ENCODE measurements at places on chromosomes 5 and 9.

- no peak for DNase-seq
Observed at GRCh38 chr5:32805971-32806638, 95.0 kb downstream of the NPR3 start.

DNA sequence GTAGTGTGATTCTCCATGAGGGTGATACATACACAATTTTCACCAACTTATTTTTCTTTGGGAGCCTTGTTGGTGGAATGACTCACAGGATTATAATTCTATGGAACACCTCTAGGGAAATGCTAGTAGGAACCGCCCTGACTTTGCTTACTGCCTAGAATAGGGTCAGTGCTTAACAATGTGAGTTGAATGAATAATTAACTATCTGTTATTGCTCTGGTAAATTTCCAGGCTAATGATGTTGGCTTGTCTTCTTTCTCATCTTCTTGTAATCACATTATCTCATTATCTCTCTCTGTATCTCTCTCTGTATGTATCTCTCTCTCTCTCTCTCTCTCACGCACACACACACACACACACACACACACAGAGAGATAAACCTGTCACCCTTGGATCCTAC, 291.1 kb downstream of the TRIM32 start:
- DNase-seq = no peak

DNA sequence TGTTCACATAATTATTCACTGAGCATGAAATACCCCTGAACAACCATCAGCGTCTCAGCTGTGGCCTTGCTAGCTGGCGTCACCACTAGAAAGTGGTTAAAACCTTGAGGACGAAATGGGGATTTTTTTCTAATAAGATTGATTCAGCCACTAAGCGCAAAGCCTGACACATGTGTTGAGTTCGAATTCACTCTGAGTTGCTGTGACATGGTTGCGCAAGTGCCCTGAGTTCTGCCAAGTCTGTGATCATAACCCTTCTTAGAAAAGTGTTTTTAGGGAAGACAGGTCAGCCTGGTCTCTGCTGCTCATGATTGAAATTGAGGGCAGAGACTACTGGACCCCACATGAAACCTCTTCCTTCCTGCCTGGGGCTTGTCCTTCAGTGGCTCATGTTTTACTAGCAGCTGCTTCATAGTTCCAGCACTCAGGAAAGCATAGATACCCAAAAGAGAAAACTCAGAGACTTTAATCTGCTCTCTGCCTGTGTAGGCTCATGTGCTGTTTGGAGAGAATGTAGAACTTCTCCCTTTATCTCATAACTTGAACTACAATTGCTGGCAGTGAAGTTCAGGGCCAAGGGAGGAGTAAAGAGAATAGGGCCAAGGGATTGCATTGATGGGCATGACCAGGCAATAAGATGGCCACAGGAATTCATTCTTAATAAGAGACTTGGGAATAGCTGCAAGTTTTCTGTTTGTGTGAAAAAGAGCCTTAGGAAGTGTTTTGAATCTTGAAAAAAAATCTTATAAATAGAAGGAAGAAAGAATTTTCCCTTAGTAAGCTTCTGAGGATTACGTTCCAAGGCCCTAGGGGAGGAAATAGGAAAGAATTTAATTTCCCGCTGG, 66.8 kb upstream of the CXCL14 start:
- DNase-seq = no peak

DNA sequence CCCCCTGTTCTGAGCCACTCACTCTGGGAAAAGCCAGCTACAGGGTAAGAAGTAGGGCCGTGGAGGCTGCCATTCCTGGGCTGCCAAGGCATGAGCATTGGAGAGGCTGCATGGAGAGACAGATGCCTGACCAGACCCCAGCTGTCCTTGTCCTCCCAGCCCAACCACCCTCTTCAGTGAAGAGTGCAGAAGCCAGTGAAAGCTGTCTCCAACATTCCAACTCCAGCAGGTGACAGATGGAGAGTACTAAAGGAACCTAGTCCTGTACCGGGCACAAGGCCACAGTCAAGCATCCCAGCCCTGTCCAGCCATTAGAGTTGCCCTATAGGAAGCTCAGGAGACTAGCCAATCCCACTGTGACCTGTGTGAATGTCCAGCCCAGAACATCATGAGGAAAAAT, 165.1 kb downstream of the DIRAS2 start:
- no peak for DNase-seq

DNA sequence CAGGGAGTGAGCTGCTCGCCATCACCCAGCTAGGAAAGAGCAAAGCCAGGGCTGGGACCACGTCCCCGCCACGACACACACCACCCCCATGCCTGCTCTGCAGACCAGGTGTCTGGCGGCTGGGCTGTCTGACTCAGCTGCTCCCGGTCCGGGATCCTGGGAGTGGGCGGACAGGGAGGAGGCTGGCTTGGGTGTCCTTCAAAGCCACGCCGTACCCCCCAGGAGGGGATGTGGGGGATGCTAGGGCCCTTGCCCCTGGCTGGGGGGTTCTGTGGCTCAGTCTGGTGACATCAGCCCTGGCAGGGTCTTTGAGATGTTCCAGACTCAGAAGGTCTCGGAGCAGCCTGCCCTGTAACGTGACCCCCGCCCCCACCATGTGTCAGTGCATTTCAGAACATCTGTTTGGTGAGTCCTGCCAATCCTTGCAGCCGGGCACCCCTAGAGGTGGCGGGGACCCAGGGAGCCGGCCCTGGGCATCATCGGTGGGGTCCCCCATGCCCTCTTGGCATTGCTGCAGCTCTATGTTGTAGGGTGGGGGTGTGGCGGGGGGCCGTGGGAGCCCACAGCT, 62.3 kb downstream of the HMCN2 start:
- DNase-seq = no peak

GRCh38 chr5:153714798-153715197, 224.3 kb downstream of the GRIA1 start:
- no peak for DNase-seq

DNA sequence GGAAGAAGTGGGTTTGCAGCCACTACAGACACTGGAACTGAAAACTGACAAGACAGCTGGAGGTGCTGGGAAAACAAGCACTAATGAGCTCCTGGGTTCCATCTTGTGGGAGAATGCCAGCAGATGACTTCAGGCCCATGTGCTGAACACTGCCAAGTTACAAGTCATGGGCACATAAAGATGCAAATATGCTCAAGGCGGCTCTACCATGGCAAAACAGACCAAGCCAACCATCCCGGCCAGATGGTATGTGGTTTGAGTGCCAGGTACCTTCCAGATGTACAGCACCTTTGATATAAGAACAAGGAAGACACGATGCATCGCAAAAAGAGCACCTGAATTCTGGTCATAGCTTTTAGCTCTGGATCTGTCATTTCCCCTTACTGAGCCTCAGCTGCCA, 19.9 kb downstream of the TNFSF8 start:
- DNase-seq = no peak

DNA sequence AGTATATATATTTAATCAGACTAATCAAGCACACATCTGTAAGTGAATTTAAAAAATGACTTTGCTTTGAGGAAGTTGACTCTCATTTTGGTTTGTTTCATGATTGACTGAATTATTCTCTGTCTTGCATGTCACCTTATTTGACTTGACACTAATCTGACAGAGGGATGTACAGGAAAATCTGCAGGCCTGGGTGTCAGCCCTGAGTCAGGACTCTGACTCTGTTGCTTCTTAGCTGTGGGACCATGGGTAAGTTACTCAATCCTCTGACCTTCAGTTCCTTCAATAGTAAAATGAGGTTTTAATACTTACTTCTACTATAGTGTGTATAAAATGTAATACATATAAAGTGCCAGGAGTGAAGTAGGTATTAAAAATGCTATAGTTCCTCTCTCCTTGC, 415.9 kb downstream of the ARHGEF28 start:
- DNase-seq = no peak

- DNase-seq = no peak
Observed at GRCh38 chr9:33446240-33446945, 1.0 kb downstream of the AQP3 start.

DNA sequence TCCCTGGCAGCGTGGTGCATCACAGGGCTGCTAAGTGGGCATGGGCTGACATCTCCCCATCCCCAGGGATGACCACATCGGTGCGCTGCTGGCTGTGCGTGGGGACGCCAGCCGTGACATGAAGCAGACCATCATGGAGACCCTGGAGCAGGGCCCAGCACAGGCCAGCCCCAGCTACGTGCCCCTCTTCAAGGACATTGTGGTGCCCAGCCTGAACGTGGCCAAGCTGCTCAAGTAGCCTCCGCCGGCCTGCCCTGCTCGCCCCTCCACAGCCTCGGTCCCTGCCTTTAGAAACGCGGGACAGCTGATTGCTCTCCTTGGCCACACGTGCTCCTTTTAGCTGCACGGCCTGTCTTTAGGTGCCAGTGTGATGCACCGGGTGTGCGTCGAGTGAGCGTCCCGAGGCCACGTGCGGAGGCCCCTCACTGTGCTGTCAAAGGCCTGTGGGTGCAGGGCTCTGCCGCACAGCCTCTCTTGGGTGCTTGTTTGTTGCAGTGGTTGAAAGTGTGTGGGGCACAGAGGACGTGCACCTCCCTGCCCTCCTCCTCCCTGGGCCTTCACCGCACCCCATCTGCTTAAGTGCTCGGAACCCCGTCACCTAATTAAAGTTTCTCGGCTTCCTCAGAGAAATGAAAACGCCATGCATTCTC, 23.8 kb downstream of the EXOC3 start:
- no peak for DNase-seq

Data from non-pigmented ciliary epithelial cell (primary cell).